Activated CD8-positive, alpha-beta memory T cell treated with anti-CD3 and anti-CD28 coated beads for 48 hours (primary cell): ENCODE measurements at places on chromosomes 4 and X.

DNA sequence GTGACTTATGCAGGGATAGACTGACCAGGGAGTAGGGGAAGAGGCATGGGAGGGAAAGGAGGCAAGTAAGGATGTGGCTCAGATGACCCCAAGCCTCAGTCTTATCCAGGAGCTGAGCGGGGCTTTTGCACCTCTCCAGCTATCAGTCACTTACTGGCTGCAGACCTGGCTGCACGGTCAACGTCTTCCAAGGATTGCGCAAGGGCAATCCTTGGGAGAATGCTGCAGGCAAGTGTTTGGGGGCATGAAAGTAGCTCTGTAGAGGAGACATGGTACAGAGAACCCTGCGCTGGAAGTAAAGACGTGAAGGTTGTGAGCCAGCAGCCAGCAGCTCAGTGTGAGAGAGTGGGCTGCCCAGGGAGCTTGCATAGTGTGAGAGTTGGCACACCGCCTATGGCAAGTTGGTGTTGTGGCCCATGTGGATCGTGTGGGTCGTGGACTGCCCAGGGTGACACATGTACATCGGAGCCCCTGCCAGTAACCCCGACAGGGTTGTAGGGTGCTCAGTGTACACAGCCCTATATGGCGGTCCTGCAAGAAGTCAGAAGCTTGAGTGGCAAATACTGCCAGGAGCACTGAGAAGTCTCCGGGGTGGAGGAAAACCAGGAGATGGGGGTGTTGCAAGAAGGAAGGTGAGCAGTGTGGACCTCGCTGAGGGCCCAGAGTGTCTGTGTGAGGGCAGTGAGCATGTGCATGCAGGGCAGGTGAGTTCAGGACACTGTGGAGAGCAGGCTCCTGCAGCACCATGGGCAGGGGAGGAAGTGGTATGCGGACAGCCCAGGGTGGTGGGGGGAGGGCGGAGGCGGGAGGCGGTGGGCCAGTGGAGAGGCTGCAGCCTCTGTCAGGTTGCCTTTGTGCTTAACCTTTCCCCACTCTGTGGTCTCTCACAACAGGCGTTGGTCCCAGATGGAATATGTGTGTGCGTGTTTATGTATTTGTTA, 50.9 kb downstream of the KIT start:
- no peak for DNase-seq

GRCh38 chrX:139766545-139766983, 58.6 kb upstream of the MCF2 start:
- DNase-seq = no peak

DNA sequence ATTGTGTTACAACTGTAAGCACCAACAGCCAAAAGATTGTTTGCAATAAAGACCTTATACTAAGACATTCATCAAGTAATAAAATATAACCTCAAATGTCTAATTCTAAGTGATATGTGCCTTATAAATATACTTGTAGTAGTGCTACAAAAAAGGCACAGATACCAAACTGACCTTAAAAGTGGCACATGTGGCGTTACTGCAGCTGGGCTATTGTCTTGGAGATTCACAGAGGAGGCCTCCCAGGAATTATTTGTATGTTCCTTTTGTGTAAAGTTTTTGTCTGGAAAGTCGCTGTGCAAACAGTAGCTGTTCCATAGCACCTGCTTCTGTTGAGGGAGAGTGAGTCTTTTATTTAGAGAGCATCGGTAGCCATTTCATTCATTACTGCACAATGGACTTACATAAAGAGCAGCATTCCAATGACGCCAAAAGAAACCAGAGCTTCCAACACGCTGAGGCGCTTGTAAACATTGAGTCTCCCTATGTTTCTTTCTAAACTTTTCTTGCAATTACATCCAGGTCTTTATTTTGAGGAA, 143.7 kb downstream of the RPA4 start:
- no peak for DNase-seq

- DNase-seq = no peak
Observed at GRCh38 chr4:124710911-124711310, 1.6 kb downstream of the ANKRD50 start.

DNA sequence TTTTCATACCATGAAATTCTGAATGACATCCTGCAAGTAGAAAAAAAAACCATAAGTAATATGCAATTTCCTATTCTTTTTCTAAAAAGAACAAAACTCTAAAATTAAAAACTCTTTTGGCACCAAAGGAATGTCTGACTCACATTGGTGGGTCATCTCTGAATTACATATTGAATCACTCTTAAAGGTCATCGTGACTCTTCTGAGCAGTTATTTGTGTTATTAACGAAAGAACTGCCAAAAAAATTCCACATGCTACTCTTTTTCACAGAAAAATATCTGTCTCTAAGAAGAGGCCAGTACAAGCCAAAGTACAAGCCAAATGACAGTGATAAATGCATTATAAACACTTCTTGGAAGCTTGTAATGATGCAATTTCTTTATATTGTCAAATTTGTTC, 282.2 kb downstream of the GUCY2F start:
- no peak for DNase-seq

GRCh38 chrX:43973249-43974099, at the start of gene NDP:
Gene NDP (minus strand): TSS chrX:43973390. CDS start chrX:43958645, 14,745 bp downstream.
- DNase-seq = no peak

- no peak for DNase-seq
Observed at GRCh38 chr4:133808151-133808550, 393.4 kb downstream of the PABPC4L start.

DNA sequence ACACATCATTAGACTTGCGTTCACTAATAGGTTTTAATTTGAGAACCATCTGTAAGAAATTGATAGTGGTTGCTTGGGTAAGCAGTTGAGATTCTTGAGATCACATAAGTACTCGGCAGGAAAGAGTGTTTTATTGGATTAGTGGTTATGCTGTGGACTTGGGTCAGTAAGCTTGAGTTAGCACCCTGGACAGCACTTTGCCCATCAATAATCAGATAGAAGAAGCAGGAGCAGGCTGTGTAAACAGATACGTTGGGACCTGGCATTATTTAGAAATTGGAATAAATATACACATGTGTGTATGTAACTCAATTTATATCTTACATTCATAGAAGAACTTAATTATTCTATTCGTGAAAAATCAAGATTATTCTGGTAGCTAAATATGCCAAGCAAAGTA, 357.5 kb upstream of the SMIM31 start:
- no peak for DNase-seq

DNA sequence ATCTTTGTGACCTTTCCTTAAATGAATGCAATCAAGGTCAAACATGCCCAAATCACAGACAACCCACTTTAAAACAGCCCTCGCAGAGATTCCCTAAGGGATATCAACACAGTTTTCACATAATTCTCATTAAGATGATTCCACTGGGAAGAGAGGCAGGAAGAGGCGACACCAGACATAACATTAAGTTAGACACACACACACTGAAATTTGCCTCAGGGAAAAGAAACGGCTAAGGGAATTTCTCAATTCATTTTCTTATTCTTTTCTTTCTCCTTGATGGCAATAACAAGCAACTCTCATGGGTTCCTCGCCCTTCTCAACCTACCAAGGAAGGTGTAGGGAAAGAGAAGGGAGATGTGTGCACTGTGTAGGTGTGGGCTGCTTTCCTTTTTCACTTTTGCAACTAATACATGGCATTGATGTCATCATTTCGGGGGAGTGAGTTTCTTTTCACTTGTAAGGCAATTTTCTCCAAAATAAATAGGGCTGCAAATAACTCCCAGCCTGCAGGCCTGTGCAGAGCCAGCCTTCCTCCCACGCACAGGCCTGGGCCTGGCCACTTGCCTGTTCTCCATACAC, 41.4 kb downstream of the SOD3 start:
- DNase-seq = no peak

DNA sequence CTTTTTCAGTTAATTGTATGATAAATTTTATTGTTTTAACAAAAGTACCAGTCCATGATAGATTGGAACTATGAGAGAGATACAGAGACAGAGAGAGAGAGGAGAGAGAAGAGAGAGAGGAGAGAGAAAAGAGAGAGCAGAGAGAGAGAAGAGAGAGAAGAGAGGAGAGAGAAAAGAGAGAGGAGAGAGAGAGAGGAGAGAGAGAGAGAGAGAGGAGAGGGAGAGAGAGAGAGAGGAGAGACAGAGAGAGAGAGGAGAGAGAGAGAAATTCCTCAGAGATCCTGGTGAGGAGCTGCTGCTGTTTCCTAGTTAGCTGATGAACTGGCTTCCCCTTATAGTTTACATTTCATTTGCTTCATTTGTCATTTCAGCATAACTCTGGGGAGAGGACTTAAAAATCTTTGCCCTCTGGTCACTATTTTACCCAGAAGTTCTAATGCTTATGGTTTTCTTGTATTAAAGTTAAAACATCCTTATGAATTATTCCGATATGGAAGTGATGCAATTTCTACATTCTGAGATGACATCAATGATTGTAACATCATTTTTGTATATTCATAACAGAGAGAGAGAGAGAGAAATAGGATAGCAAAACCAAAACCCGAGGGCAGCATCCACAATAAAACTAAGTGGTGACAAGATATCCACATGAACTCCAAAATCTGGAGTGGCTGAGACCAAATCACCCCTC, 10.8 kb downstream of the CTAG1A start:
- no peak for DNase-seq

DNA sequence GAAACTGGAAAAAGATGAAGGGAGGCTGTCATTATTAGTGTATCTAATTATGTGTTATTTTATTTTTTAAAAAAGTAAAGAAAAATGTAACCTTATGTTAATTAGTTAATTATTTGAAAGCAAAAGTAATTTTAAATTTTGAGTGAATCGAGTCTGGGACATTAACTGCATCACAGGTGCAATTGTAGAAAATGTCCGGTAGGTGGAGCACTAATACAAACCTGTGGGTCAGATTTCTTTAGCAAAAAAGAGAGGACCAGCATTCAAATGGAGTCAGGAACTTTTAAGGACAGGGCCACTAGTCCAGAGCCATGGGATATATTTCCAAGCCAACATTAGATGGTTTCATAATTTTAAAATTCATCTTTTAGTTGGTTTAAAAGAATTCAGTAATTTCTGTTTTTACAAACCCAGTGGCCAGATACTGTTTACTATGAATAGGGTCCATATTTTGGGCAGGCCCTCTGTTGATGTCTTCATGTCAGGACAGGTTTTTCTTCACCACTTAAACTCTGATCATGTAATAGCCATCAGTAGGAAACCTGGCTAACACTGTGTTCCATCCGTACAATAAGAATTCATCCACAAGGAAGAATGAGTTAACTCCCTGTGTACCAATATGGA, 27.2 kb downstream of the BST1 start:
- DNase-seq = no peak

DNA sequence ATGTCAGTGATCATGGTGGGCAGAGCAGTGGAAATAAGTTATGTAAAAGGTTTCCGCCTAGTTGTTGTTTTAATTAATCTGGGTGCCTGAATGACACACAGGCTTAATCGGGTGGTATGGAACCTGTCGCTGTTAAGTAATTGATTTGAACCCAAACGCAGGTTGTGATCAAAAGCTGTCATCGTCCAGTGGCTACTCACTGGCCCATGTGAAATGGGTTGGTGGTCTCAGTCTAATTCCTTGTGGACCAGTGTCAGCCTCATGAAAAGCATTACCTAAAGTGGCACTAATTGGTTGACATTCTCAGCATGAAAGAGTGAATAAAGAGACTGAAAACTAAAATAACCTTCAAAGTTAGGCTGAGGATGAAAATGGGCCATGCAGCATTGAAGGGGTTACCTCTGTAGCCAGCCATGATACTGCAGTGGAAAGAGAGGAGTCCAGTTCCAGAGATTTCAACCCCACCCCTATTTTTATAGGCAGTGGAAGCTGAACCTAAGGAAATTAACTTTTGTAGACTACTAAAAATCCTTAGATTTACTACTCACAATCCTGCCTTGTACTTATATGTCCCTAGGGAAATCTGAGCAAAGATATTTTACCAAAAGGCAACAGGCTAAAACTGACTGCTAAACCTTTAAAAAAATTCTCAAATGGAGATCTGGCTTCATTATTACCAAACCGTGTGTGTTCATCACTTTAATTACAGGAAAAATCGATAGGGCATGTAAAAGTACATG, 251.7 kb upstream of the TENM3 start:
- no peak for DNase-seq
